ENCODE measurements at places on chromosomes 7 and 10. TPM values are rescaled to one million over a fixed set of nuclear protein-coding genes. Genes with fewer than 3 reads are reported as not detected.

The PARP12 gene
- total RNA-seq: 27.8 TPM

The NKX2-3 gene
- total RNA-seq: not detected

The CALHM1 gene
- not detected for total RNA-seq

The GHRHR gene
- not detected for total RNA-seq

The DLX6 gene
- 0.15 TPM for total RNA-seq

The HMX2 gene
- not detected for total RNA-seq

The TCAF1 gene
- 25.6 TPM for total RNA-seq

The PTPRN2 gene
- total RNA-seq: 0.04 TPM

The SPDYE9 gene
- total RNA-seq: not detected

The ABCB4 gene
- not detected for total RNA-seq

The PAX4 gene
- total RNA-seq: not detected

The WNT8B gene
- total RNA-seq: not detected

The SLC16A12 gene
- total RNA-seq: not detected

The PKD2L1 gene
- not detected for total RNA-seq

The SMARCD3 gene
- total RNA-seq: 7.8 TPM

The GPR26 gene
- not detected for total RNA-seq

The ADCY1 gene
- 0.16 TPM for total RNA-seq

The SPDYE16 gene
- total RNA-seq: not detected

The COBL gene
- not detected for total RNA-seq

The STRIP2 gene
- total RNA-seq: 15.5 TPM

The SFTPA1 gene
- not detected for total RNA-seq

The GLI3 gene
- total RNA-seq: 4.2 TPM

The TMEM248 gene
- 66.1 TPM for total RNA-seq

The TET1 gene
- 0.16 TPM for total RNA-seq

The SHH gene
- total RNA-seq: not detected

The CRHR2 gene
- total RNA-seq: not detected

The ABCB1 gene
- total RNA-seq: not detected

The SMNDC1 gene
- 3.4 TPM for total RNA-seq

The PPP1R3C gene
- total RNA-seq: 7.0 TPM

The AOC1 gene
- not detected for total RNA-seq

The COL13A1 gene
- total RNA-seq: 3.7 TPM

The VDAC2 gene
- 220 TPM for total RNA-seq

The SPDYE1 gene
- not detected for total RNA-seq

The GPR15LG gene
- total RNA-seq: not detected

The LRRC61 gene
- total RNA-seq: 24.4 TPM

The NUTM2A gene
- 1.0 TPM for total RNA-seq

The CNTNAP2 gene
- 0.53 TPM for total RNA-seq

The NET1 gene
- total RNA-seq: 164 TPM

The SLC13A4 gene
- total RNA-seq: not detected

Data from hair follicular keratinocyte (primary cell).